ENCODE measurements at places on chromosomes 1 and 21.

DNA sequence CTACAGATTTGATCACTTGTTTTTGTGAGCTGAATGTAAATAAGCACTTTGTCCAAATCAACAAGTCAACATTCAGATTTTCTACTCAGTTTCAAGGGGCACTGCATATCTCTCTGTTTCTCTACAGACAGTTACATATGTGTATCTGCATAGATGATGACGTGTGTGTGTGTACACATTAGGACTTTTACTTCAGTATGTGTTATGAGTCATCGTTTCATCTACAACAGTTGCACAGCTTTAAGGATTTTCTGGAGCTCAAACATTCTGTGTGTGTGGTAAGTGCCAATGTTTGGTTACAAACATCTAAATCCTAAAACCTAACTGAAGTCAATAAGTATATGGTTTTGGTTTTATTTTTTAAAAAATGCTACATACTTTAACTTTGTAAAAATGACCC is 494.5 kb upstream of the PBX1 start:
- DNase-seq, result no peak

DNA sequence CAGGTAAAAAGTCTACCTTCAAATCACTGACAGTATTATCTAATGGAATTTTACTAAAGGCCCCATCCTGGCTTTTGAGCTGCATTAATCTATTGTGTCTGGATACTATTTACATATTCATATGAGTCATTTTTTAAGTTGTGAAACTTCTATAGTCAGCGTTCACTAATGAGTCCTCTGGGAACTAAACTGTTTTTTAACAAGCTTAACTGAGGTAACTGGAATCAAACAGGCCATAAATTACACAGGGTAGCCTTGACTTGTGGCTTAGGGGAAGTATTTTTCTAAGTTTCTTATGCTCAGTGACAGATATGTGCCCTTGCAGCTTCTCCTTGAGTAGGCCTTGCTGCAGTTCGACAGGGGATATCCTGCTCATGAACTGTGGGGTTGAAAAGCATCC is 68.8 kb downstream of the JMJD4 start:
- DNase-seq, result no peak

DNA sequence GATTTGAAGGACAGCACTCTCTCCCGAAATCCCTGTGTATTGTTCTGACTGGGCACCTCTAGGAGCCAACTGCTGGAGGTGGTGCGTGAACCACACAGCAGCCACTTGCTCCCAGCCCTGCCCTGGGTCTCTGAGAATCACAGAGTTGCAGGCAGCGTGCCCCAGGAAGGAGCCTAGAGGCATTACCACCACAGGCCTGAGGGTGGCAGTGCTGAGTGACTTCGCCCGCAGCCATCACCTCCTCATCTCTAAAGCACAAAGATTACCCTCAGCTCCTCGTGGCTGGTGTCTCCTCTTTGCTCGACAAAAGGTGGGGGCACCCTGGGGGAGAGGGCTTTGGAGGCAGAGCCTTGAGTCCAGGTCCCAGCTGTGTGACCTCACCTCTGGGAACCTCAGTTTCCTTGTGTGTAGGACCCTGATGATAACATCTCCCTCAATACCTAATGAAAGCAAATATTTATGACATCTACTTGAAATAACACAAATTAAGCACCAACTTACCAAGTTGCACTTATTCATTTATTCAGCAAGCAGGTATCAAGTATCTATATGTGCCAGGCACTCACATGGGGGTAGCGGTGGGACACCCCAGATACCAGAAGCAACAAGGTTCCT is 86.3 kb downstream of the VWA5B1 start:
- DNase-seq, result peak; percentile 31

GRCh38 chr21:42636520-42637266 is 16.7 kb upstream of the PDE9A start:
- DNase-seq, result no peak

DNA sequence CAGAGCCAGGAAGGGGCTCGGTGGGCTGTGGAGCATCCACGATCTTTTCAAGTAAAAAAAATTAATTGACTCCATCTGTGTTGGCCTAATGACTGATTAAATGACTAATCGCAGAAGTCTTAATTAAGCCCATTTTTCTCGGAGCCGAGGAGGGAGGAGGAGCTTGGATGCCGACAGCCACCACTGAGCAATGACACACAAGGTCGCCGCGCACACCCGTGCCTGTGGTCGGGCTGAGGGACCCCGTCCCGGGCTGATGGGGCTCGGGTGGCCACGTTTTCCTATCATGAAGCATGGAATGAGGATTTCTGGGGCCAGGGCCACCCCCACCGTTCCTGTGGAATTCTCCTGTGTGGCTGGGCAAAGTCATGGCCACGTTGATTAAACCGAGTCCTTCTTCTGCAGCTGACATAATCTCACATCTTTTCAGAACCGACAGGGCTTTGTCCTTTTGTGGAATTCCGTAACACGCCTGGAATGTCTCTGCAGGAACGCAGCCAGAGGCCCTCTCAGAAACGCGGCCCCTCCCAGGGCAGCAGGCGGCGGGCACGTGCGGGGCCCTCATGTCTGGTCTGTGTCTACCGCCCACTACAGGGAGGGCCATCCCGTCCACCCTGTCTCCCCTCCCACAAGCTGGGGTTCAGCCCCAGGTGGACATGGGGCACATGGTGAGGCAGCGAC is 60.7 kb downstream of the MORN1 start:
- no peak for DNase-seq

DNA sequence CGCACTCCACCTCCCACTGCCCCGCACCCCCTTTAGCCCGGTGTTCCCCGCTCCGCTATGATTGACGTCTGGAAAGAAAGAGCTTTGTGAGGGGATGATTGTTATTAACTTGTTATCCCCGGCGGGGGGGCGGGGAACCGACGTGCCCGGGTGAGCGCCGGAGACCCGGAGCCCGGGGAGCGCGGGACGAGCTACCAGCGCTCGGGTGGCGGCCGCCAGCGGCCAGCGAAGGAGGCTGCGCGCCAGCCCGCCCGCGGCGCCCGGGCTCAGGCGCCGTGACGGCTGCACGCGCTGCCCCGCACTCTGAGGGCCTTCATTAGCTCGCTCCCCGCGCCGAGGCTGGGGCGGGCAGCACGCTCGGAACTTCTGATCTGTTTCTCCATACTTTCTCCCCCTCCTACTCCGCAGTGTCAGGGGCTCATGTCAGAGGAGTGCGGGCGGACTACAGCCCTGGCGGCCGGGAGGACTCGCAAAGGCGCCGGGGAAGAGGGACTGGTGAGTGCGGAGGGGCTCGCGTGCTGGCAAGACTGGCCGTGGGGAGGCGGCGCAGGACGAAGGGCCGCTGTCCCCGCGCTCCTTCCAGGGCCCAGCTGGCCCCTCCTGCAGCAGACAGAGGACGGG is 2.1 kb downstream of the LHX8 start:
- no peak for DNase-seq

DNA sequence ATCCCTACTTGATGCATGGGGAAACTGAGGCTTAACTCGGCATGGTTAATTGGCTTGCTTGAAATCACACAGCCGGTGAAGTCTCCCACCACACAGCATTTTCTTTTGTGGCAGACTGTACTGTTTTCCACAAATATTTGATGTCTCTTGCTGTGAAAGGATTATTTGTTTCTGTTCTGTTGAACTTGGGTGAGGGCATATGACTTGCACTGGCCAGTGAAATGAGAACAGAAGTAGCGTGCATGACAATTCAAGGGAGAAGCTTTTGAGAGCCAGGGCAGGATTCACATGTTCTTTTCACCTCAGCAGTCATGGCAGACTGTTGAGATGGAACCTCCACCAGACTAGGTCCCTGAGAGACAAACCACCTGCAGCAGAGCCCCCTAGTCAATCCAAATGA is 11.7 kb upstream of the AK2 start:
- DNase-seq, result no peak

DNA sequence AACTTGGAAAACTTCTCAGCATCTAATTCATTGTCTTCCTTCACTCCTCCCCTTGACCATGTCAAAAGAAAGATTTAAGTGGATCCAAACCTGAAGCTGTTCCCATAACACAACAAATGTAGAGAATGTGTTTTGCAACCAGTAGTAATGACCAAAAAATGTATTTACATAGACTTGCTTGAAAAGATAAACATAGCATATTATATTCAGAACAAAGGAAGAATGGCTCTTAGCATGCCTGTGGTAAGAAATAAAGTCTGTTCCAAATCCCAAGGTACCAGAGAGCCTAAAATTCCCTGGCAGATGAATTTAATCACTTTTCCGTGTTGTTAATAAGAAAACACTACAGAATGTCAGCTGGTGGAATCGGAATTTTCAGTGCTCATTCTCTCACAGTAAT is 36.8 kb downstream of the FMO3 start:
- DNase-seq, result no peak

GRCh38 chr1:23927097-23927496 is 13.9 kb upstream of the CNR2 start:
- DNase-seq, result no peak

- no peak for DNase-seq
Measured at GRCh38 chr1:15328351-15329103, 81.2 kb upstream of the EFHD2 start.

DNA sequence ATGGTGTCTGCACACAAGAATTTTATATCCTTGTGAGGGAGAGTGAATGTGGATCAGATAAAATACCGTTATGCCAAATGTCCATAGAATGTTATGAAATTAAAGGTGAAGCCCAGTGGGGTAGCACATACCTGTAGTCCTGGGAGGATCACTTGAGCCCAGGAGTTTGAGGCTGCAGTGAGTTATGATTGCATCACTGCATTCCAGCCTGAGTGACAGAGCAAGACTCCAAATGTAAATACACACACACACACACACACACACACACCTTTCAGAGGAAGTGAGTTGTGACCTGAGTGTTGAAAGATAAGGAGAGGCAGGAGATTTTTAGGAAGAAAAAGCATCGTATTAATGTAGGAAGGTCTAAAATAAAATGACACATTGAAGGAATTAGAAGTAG is 28.1 kb upstream of the ZYG11A start:
- DNase-seq, result no peak

DNA sequence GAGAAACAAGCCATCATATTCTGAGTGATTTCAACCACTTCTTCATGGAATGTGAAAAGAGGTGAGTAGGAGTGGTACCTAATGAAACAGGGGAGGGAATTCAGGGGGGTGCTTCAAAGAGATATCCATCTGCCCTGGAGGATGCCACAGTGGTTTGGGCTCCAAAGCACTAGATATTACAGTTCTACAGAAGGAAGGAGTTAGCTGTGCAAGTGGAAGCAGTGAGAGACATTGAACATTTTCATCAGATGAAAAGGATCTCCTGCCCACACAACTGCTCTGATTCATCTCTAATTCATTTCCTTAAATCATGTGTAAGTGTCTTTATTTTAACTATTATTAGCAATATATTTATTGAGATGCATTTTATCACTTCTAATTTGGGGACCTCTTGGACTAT is 2.8 kb upstream of the RGS5 start:
- no peak for DNase-seq

- no peak for DNase-seq
Measured at GRCh38 chr1:83796409-83796808, 202.5 kb downstream of the TTLL7 start.

DNA sequence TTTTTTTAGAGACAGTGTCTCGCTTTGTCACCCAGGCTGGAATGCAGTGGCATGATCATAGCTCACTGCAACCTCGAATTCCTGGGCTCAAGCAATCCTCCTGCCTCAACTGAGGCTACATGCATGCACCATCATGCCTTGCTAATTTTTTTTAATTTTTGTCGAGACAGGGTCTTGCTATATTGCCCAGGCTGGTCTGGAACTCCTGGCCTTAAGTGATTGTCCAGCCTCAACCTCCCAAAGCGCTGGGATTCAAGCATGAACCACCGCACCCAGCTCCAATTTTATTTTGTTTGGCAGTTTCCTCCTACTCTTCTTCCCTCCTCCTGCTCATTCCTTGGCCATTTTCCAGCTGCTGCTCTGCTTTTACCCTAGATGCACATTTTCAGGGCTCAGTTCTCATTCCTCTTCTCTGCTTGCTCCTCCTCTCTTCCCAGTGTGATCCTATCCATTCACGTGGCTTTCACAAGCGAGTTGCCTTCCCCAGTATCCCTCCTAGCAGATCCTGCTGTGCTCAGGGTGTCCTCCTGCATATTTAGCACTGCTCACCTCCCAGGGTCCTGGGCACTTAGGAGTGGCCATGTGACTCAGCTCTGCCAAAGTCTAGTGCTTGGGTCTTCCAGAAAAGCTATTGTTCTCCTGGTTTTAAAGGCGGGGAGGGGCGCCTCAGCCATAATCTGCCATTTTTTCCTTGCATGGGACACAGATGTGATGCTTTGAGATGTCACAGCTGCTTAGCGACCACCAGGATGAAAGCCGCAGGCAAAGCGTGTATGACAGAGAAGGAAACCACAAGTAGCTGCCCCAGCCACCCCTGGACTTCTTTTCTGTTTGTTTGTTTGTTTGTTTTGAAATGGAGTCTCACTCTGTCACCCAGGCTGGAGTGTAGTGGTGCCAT is 33.7 kb downstream of the PSEN2 start:
- DNase-seq, result no peak

DNA sequence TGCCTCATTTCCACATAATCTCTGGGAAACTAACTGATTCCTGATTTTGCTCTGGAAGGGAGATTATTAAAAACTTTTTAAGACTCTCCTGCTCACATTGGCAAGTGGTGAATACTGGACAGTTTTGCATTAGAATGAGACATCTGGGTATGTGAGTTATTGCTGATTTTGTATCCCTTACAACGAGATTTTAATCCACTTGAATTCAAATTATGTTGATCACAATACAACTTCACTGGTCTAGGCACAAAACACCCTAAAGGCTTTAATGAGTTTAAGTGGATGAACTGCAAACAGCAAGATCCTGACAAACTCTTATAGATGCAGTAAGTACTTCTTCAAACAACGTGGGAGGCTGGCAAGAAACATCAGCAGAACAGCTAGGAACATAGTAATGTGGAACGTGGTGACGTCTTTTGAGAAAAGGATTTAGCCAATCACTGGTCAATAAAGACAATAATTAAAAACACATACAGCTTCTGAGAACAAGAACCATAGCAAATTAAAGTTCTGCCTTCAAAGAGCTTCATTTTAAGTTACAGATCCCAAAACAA is 10.2 kb upstream of the LYPLAL1 start:
- DNase-seq, result no peak

DNA sequence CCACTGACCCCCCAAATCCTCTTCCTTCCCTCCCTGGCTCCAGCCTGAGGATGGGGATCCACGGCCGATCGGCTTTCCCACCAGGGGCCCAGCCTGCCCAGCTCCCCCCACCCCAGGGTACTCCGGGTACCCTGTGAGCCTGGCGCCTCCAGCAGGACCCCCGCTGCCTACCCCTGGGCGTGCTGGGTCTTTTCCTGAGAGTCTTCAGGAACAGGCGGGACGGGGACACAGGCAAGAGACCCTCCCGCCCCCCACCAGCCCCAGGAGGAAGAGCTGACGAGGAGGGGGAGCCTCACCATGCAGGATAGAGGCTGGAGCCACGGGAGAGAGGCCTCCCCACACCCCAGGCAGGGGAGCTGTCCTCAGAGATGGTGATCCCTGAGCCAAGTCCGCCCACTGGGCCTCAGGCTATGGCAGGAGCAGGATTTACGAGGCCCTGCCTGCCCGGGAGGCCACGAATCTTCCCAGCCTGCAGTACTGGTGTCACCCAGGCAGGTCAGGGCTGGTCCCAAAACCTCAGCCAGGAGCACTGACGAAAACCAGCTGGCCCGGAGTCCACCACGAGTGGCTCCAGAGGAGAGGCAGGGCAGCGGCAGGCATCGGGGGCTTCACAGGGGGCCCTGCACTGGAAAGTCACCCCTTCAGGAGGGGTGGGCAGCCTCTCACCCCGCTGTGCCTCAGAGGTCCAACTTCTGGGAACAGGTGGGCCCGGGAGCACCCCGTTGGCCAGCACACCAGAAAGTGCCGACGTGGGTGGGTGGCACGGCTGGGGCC is 58.0 kb downstream of the MEGF6 start:
- no peak for DNase-seq

Measured in activated effector memory CD4-positive, alpha-beta T cell treated with Interleukin-2 at 50 U/mL for 16 hours (primary cell).